ENCODE measurements at places on chromosomes 12 and 14. TPM values are rescaled to one million over a fixed set of nuclear protein-coding genes. Genes with fewer than 3 reads are reported as not detected.

Gene ART4
- total RNA-seq = not detected

GRCh38 chr14:35509846-35510245 lies 24.1 kb upstream of the INSM2 start:
- DNase-seq = no peak

GRCh38 chr14:95268350-95268749 lies 51.4 kb downstream of the CLMN start:
- no peak for DNase-seq

Gene AICDA
- total RNA-seq = not detected

- DNase-seq = peak; percentile 15
Observed at GRCh38 chr14:100891501-100892445, 11.7 kb downstream of the RTL1 start.

- DNase-seq = no peak
Observed at GRCh38 chr14:103100281-103101121, 6.0 kb downstream of the EXOC3L4 start.

Gene TAS2R9
- total RNA-seq = not detected

- no peak for DNase-seq
Observed at GRCh38 chr12:76529226-76529918, 30.2 kb downstream of the OSBPL8 start.

Gene ADAMTS20
- not detected for total RNA-seq

DNA sequence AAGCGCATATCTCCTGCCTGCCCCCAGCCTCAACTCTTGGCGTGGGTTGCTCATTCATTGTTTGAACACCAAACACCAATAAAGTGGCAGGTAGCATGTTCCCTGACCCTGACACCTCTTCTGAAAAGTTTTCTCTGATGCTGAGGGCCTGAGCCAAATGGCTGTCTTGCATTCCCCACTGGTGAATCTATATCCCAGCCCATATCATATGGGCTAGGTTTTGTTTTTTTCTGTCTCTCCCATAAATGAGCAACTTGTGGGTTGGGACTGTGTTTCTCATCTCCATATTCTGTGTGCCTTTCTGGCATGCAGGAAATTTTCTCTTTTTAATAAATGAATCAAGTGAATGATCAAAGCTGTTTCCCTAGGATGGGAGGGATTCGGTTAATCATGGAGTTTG lies 5.0 kb downstream of the MYO1A start:
- DNase-seq = no peak

DNA sequence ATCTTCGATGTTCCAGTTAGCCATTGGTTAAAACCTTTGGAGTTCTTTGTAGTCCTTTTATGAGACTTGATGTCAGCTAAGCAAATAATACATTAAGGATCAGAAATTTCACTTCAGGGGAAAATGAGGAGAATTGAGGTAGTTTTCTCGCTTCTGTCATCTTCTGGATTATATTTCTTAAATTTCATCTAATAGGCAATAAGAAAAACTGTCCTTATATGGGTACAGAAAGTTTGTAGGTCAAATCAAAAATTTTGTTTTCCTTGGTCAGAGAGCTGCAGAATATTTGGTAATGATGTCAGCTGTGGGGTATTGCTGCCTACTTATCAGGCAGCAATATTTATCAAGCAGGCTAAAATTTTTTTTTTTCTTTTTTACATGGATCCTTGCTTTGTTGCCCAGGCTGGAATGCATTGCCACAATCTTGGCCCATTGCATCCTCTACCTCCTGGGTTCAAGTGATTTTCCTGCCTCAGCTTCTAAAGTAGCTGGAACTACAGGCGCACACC lies 37.1 kb downstream of the RIMKLB start:
- DNase-seq = no peak

Gene OR4E2
- total RNA-seq = not detected

Gene C1QL4
- not detected for total RNA-seq

- no peak for DNase-seq
Observed at GRCh38 chr12:60112763-60113162, 516.9 kb downstream of the SLC16A7 start.

DNA sequence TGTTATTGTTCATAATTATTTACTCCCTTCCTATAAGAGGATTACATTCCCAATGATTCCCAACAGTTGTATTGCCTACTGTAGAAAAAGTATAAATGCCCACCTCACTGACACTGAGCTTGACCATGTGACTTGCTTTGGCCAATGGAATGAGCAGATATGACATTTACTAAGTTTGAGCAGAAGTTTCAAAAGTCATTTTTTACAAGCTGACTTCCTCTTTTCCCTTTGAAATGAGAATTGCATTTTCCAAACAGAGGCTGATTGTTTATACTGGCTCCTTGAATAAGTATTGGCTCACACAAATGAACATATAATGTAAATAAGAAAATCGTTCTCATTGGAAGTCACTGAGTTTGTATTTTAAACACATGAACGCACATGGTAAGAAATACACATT lies 116.4 kb upstream of the LRFN5 start:
- DNase-seq = no peak

Gene ETFBKMT
- total RNA-seq = 0.38 TPM

DNA sequence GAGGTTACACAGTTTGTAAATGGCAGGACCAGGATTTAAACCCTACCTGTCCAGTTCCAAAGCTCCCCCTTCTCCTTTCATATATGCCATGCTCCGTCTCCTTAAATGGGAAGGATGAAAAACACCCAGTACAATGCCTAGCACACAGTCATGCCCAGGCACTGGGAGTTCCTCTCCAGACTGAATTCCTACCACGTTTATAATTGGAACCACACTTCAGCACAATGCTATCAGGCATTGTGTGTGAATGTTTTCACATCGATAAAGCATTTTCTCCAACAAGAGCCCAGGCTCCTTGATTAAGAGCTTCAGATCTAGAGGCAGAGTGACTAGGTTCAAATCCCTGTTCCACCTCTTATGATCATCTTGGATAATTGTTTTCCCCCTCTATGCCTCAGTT lies 2.7 kb upstream of the NUAK1 start:
- DNase-seq = no peak

DNA sequence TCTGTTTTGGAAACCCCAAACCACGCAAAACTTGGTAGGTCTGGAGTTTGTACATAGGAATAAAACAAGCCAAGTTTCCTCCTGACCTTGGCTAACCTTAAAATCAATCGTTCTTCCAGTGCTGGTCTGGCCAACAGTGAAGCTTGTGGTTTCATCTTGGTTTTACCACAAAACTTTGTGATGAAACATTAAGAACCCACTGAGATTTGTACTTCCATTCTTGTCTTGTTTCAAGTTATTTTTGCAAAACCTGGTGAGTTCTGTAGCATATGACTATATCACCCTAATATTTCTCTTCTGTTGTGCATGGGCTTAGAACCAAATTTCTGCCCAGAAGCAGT lies 26.4 kb downstream of the SIX1 start:
- DNase-seq = no peak

Gene KRT77
- 0.20 TPM for total RNA-seq

Gene TAS2R31
- 1.9 TPM for total RNA-seq

DNA sequence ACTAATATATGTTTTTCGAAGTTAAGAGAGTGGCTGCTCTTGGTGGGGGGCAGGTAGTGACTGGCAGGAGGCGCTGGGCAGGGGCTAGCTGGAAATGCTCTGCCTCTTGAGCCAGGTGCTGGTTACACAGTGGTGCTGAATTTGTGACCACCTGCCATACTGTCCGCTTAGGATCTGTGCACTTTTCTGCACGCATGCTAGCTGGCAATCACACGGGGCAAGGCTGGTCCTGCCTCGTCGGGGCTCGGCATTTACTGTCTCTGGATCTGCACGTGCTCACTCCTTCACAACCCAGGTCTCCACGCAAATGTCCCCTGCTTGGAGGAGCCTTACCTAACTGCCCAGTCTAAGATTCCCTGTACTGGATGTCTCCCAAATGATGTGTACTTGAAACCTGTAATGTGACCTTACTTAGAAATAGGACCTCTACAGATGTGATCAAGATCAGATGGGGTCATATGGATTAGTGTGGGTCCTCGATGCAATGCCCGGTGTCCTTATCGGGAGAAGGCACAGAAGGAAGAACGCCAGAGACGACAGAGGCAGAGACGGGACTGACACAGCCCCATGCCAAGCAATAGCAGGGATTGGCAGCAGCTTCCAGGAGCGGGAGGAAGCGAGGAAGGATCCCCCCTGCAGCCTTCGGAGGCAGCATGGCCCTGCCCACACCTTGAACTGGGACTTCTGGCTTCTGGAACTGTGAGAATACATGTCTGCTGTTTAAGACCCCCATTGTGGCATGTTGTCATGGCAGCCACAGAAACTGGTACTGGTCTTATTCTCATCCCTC lies 59.5 kb downstream of the RBM19 start:
- DNase-seq = no peak

- no peak for DNase-seq
Observed at GRCh38 chr14:72699852-72700257, 194.0 kb downstream of the DPF3 start.

Gene NEUROD4
- total RNA-seq = not detected

DNA sequence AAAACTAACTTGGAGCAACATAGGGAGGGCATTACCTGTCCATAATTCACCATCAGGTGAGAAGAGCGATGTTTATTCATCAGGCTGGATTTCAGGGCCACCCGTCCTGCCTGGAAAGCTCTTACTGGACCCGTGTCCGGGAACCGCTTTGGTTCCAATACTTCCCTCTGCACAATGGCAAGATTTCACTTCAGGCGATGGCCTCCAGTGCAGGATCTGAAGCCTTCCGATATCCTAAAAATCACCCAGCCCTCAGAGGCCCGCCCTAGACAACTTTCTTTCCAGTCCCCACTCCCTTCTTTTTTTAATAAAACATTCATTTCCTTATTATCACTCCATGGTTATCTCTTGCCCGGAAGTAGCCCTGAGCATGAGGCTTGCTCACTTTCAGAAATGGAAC lies 92.5 kb downstream of the BCL11B start:
- DNase-seq = no peak

DNA sequence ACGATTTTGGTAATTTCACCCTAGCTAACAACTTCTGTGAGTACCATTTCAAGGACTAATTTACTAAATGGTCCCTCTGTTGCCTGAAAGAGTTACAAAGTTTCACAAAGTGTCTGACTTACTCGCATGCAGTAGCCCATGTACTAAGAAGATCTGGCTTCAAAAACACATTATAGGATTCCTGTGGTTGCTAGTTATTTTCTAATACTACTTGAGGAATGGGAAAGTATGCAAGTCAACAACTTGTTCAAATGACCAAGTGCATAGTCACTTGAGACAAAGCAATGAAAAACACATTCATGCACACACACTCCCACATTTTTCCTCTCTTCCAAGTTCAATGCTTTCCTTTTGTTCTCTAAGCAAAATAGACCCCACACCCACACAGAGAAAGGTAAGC lies 219.7 kb upstream of the TMPO start:
- no peak for DNase-seq

DNA sequence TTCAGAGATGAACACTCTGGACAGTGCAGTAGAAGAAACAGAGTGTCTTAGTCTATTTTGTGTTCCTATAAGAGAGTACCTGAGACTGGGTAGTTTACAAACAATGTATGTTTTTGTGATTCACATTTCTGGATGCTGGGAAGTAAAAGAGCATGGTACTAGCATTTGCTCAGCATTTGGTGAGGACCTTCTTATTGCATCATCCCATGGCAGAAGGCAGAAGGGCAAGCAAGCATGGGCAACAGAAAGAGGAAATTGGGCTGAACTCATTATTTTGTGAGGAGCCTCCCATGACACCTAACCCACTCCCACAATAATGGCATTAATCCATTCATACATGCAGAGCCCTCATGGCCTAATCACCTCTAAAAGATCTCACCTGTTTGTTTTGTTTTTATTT lies 8.0 kb downstream of the ANKS1B start:
- no peak for DNase-seq

Gene SLC38A1
- total RNA-seq = 327 TPM
